ENCODE measurements at places on chromosomes 7 and 10.
A peak's percentile ranks its signal among the peaks of the same experiment; 100 is the strongest.

DNA sequence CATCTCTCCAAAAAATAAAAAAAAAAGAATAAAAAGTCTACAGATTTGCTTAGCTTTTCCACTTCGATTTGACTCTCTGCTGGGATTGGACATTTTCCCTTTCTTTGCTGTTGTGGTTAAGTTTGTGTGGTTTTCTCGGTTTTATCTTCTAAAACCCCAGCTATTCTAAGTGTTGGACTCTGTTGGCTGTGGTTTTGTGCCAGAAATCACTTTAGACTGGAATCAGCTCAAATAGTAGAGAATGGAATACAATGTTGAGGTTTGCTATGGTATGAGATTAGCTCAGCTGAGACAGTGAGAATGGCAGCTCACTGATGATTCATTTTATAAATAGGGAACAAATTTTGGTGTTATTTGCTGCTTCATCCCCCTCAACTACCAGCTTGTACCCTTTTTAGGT is 116.0 kb downstream of the BUB3 start:
- DNase-seq, result no peak

GRCh38 chr10:88490231-88490980 is 92.7 kb downstream of the RNLS start:
- DNase-seq, result no peak

DNA sequence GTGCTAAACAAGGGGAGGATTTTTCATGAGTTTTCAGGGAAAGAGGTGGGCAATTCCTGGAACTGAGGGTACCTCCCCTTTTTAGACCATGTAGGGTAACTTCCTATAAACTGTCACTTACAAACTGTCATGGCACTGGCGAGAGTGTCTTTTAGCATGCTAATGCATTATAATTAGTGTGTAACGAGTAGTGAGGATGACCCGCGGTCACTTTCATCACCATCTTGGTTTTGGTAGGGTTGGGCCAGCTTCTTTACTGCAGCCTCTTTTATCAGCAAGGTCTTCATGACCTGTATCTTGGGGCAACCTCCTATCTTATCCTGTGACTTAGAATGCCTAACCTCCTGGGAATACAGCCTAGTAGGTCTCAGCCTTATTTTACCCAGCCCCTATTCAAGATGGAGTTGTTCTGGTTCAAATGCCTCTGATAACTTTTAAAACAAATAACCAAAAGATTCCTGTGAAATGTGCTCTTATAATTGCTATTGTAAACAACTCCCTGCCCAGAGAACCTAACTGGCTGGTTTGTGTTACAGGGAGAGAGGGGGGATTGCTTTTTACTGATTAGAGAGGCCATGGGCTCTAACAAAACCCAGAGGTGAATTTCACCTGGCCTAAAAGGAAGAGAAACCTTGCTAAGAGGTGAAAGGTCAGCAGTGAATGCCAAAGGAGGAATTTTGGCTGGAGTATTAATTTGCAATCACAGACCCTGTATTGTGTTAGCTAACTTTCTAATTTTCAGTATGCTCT is 64.3 kb downstream of the EEPD1 start:
- DNase-seq, result no peak

GRCh38 chr7:6409944-6410693 is 37.6 kb downstream of the DAGLB start:
- DNase-seq, result no peak

DNA sequence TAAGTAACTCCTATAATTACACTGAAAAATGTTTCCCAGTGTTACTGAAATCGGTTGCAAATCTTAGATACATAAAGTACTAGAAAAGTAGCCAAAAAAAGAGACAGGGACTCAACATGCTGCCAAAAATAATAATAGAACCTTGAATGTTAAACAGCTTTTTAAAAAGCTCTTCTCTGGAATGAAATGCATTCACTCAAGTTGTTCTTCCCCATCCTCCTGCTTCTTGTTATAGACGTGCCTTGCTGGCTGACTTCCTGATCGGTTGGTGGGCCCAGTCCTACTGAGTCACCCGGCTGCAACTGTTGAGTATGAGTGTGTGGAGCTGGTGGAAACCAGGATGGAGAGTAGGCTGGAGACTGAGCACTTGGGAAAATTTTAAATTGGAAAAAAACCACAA is 30.6 kb upstream of the RAPGEF5 start:
- no peak for DNase-seq

GRCh38 chr7:155506854-155507337 is 39.5 kb downstream of the CNPY1 start:
- peak; percentile 10 for DNase-seq

- no peak for DNase-seq
Observed at GRCh38 chr10:107728807-107729206, 564.3 kb upstream of the SORCS1 start.

- no peak for DNase-seq
Observed at GRCh38 chr7:107957436-107957835, 45.5 kb downstream of the LAMB1 start.

DNA sequence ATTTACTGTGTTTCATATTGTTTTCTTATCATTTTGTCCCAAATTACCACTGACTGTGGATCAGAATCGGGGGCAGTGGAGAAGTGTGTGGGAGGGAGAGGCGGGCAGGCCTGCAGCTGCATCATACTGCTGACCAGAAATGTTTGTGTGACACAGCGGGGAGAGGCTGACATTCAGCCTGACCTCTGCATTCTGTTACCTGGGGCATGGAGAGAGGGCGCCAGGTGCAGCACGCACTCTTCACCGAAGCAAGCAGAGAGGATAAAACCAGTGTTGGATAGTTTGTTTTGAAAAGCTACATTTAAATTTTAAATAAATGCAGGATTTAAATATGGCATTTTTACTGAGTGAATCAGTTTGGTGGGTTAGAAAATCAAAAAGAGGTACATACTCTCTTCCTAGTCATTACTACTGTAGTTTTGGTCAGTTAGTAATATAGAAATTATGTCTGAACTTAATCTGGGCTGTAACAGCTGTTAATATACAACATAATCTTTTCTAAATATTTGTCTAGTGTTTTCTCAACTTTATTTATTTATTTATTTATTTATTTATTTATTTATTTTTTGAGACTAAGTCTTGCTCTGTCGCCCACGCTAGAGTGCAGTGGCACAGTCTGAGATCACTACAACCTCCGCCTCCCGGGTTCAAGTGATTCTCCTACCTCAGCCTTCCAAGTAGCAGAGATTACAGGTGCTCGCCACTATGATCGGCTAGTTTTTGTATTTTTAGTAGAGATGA is 8.8 kb upstream of the STMP1 start:
- no peak for DNase-seq

- no peak for DNase-seq
Observed at GRCh38 chr10:58976254-58976653, 200.2 kb upstream of the PHYHIPL start.

GRCh38 chr10:97003151-97003803 is 171.2 kb downstream of the LCOR start:
- DNase-seq, result no peak

DNA sequence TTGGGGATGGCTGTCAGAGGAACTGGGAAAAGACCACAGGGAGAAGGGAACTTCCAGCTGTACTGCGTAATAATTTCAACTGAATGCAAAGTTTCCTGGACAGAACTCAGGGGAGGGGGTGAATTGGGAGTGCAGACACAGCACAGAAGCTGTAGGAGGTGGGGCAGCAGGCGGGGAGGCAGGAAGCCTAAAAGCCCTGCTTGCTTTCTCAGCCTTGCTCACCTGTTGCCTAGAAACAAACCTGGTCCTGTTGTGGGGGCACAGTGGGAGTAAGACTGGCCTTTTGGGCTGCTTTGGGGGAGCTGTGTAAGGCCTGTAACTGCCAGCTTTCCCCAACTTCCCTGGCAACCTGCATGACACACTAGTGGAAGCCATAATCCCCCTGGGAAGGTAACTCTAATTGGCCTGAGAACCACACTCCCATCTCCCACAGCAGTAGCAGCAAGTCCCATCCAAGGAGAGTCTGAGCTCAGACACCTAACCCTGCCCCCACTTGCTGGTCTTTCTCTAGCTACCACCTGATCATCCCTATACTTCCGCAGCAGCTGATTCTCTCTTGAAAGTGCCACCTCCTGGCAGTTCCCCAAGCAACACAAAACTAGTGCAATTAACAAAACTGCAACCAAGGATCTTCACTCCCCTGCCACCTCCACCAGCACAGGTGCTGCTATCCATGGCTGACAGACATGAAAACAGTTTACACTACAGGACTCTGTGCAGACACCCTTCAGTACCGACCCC is 1239.3 kb downstream of the SORCS1 start:
- no peak for DNase-seq

GRCh38 chr7:41679566-41679965 is 23.3 kb downstream of the INHBA start:
- DNase-seq, result peak; percentile 30

- no peak for DNase-seq
Observed at GRCh38 chr7:1005303-1005702, 22.3 kb downstream of the CYP2W1 start.

DNA sequence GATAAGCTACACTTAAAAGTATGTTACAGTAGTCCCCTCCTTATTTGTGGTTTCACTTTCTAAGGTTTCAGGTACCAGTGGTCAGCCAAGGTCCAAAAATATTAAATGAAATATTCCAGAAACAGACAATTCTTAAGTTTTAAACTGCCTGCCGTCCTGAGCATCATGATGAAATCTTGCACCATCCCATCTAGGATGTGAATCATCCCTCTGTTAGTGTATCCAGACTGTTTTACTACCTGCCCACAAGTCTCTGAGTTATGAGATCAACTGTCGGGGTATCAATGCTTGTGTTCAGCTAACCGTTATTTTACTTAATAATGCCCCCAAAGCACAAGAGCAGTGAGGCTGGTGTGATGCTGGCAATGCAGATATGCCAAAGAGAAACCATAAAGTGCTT is 11.4 kb downstream of the KDM7A start:
- peak; percentile 65 for DNase-seq

DNA sequence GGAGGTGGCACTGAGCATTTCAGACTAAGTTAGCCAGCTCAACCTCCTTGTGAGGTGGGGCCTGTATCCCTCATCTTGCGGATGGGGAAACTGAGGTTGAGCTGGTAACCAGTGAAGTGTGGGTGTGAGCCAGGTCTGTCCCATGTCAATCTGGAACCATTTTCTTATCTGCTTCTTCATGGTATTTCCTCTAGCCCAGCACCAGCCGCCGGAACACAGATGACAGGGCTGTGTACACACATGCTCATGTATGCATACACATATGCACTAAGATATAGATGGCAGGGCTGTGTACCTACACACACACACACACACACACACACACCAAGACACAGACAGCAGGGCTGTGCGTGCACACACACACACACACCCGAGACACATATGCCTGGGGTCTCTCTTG is 18.5 kb downstream of the RAMP3 start:
- DNase-seq, result no peak

DNA sequence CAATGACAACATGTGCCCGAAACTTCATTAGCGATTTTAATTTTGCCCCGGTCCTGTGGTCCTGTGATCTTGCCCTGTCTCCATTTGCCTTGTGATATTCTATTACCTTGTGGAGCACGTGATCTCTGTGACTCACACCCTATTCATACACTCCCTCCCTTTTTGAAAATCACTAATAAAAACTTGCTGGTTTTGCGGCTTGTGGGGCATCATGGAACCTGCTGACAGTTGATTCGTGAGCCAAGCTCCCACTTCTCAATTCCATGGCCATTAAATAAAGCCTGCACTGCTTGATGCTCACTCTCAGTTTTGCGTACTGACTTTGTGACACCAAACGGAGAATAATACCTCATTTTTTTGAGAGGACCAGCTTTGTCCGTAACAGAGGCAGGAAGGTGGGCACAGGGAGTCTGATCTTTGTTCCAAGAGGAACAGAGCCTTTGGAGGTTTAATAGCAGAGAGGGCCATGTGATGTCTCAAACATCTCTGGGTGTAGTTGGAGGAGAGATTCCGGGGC is 3.8 kb upstream of the ADAMTS14 start:
- no peak for DNase-seq

GRCh38 chr7:66399566-66399965 is 194.4 kb downstream of the TPST1 start:
- no peak for DNase-seq

- DNase-seq, result no peak
Observed at GRCh38 chr7:124697746-124698145, 67.8 kb downstream of the GPR37 start.

- DNase-seq, result peak; percentile 81
Observed at GRCh38 chr10:116742367-116743265, at the start of gene HSPA12A. HSPA12A (minus strand) TSS chr10:116742566; CDS start chr10:116742469, 97 bp downstream.

- no peak for DNase-seq
Observed at GRCh38 chr10:125348536-125348935, 188.2 kb upstream of the CTBP2 start.

DNA sequence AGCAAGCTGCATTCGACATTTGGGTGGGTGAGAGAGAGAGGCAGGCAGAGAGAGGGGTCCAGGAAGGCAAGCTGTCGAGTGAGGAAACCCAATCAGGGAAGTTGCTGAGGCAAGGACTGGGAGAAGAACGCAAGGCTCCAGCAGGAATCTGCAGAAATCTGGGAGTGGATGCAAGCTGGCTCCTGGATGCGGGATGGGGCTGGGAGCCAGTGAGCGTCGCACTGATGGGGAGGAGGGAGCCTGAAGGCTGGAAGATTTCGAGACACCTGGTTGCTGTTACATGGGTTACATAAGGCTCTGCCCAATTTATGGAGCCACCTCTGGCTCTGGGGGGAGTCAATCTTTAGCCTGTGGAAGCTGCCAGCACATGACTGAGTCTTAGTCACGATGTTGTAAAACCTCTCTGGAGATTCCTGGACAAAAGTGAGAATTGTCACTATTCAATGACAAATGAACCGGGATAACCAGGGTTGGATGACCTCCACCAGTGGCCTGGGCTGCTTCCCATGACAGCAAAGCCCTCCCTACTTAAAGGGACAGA is 51.1 kb upstream of the ADRB1 start:
- no peak for DNase-seq

DNA sequence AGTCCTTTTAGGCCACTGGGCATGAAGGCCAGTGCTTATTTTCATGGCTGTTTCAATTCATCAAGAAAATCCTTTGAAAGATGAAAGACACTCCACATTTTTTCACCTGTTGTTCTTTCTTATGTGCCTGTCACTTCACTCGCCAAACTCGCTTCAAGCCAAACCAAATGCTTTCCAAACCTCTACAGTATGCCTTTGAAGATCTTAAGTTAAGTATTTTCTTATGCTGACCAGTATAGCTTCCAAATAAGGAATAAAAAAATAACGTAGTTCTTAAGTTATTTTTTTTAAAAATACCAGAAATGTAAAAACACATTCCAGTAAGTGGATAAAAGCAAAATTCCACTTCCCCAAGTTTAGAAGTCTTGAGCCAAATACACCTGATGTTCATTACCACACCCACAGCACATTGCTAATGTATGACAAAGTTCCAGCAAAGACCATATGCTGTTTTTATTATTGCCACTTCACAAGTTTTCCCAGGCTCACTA is 186.1 kb downstream of the MTERF1 start:
- no peak for DNase-seq

- DNase-seq, result no peak
Observed at GRCh38 chr7:141387521-141388217, 163.5 kb upstream of the AGK start.

- DNase-seq, result no peak
Observed at GRCh38 chr10:132675031-132675740, 110.8 kb downstream of the NKX6-2 start.

GRCh38 chr10:4011136-4011812 is 226.3 kb upstream of the KLF6 start:
- no peak for DNase-seq

All from mesenchymal stem cell (in vitro differentiated cells and primary cell).